Activated CD4-positive, alpha-beta memory T cell treated with anti-CD3 and anti-CD28 coated beads, Interleukin-2, amount 10 ng/mL, durations not matched to agents 7 days and 5 days (primary cell): ENCODE measurements at places on chromosomes 4 and X. TPM values are rescaled to one million over a fixed set of nuclear protein-coding genes. Genes with fewer than 3 reads are reported as not detected.

DNA sequence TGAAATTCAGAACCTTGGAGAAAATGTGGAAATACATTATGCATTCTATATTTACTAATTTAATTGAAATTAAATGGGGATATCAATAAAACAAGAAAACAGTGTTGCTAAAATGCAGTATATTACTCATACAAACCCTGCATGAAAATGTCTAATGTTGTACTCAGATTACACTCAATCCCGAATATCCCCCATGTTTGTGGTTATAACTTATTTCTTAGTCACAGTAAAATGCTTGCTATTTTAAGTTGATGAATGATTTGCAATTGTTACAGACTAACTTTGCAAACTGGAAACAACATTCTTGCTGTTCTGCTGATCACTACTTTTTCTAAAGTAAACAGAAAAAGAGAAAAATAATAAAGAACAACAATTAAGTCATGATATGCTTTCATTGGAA is 33.1 kb upstream of the ANXA10 start:
- DNase-seq = no peak

GRCh38 chrX:123625477-123625876 is 107.4 kb downstream of the THOC2 start:
- no peak for DNase-seq

- DNase-seq = no peak
Measured at GRCh38 chr4:154602404-154603020, 9.9 kb downstream of the FGG start.

DNA sequence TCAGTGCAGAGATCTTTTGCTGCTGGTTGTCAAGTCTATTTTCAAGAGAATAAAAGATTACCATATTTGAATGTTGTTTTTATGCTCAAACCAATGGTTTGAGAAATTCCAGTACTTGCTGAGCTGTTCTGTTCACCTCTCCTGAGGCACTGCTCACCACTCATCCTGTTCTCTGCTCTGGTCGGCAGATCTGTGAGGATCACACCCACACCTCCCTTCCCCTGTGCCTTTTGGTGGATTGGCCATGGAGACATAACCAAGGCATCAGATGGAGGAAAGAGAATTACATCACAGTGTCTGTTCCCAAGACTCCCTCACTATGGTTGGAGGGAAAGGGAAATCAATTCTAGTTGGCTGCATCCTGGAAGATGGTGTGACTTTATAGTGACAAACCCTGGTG is 391.6 kb downstream of the ARHGAP24 start:
- DNase-seq = no peak

DNA sequence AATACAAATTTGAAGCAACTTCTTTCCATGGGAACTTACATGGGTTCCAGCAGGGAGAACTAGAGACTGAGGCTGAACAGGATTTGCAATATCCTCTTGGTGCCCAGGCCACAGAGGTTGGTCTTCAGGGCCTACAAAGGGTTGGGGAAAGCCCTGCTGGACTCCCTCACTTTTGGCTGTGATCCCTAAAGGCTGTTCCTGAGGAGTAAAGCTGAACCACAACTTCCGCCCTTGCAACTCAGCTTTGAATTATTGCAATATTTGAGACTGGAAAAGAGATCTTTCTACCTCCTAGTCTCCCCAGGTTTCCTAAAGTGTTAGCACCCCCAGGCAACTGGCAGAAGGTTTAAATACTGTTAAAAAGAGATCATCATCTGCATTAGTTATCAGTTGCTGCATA is 26.9 kb downstream of the DCHS2 start:
- DNase-seq = no peak

DNA sequence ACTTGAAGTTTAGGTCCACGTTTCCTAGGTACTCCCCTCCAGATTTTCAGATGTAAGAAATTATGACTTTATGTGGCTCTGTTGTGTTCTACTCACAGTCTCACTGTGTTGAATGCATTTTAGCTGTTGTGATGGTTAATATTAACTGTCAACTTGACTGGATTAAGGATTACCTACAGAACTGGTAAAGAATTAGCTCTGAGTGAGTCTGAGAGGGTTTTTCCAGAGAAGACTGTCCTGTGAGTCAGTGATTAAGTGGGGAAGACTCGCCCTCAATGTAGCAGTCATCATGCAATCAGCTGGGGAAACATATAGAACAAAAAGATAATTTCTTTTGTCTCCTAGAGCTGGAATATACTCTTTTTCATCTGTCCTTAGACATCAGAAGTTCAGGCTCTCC is 493.4 kb downstream of the ACTRT1 start:
- no peak for DNase-seq

- no peak for DNase-seq
Measured at GRCh38 chr4:9937078-9937477, 84.2 kb downstream of the SLC2A9 start.

- no peak for DNase-seq
Measured at GRCh38 chr4:138327338-138327737, 85.2 kb upstream of the SLC7A11 start.

- no peak for DNase-seq
Measured at GRCh38 chrX:20139966-20140365, 1.7 kb downstream of the EIF1AX start.

GRCh38 chr4:138509346-138509745 is 267.2 kb upstream of the SLC7A11 start:
- no peak for DNase-seq

DNA sequence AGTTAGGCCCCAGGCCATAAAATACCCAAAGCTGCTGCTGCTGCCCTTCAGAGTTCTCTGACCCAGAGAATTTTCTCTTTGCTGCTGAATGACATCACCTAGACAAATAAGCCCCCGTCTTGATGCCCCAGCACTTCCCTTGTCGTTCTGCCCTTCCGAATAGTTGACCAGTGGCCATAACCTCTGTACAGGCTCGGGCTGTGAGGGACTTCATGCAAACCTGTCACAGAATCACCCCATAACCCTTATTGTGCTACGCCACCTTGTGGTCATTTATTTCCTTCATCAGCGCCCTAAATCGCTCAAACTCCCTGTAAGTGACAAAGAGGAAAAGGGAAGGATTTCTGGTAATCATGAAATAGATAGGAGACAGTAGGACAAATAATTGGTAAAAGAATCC is 18.8 kb downstream of the SPACA5 start:
- peak; percentile 32 for DNase-seq

GRCh38 chrX:139930916-139931645 is 1.8 kb downstream of the ATP11C start:
- DNase-seq = peak; percentile 18

Gene CXorf49
- total RNA-seq = not detected

Gene TMEM150C
- total RNA-seq = not detected

Gene FAM120C
- total RNA-seq = 8.0 TPM

Gene GPRIN3
- 106 TPM for total RNA-seq

Gene PDCL2
- total RNA-seq = not detected

Gene ALAS2
- not detected for total RNA-seq

Gene PAPSS1
- 28.6 TPM for total RNA-seq

Gene PRR27
- total RNA-seq = not detected
